T1000 (cell line): ENCODE measurements at places on chromosomes 12 and 14.

- DNase-seq, result no peak
Measured at GRCh38 chr14:72573725-72574417, 320.0 kb downstream of the DPF3 start.

- no peak for DNase-seq
Measured at GRCh38 chr12:121405211-121405610, 5.3 kb downstream of the RNF34 start.

DNA sequence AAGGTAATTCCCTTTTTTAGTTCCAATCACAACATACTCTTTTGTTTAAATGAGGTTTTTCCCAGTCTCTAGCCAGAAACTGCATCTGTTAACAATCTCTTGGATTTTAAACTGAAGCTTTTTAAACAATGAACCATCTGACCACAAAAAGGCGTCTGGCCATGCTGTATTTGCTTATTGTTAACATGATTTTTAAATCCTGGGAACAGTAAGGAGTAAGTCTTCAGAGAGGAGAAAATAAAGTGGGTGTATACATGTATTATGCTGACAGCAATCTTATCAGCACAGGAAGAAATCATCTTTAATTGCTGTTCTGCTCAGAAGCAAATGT lies 106.2 kb downstream of the DAAM1 start:
- no peak for DNase-seq

- no peak for DNase-seq
Measured at GRCh38 chr12:95701722-95702418, 88.7 kb downstream of the NTN4 start.

DNA sequence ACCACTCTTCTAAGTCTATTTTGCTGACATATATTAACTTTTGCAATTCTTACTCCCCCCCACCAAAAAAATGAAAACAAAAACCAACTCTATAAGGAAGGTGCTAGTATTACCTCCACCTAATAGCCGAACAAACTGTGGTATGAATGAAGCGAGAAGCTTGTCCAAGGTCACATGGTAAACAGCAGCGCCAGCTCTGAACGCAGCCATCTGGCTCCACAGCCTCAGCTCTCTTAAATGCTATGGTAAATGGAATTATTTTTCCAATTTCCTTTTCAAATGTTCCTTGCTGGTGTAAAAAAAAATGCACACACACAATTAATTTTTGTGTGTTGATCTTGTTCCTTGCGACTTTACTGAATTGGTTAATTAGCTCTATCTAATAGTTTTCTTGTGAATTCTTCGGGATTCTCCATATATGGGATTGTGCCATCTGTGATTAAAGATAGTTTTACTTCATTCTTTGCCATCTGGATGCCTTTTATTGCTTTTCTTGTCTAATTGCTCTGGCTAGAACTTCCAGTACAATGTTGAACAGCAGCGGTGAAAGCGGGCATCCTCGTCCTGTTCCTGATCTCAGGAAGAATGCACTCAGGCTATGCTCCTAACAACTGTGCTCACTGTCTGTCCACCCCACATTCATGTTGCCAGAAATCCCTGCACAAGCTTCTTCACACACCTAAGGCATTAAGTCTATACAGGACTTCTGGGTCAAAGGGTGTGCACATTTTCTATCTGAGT lies 10.7 kb upstream of the C12orf76 start:
- DNase-seq, result no peak

DNA sequence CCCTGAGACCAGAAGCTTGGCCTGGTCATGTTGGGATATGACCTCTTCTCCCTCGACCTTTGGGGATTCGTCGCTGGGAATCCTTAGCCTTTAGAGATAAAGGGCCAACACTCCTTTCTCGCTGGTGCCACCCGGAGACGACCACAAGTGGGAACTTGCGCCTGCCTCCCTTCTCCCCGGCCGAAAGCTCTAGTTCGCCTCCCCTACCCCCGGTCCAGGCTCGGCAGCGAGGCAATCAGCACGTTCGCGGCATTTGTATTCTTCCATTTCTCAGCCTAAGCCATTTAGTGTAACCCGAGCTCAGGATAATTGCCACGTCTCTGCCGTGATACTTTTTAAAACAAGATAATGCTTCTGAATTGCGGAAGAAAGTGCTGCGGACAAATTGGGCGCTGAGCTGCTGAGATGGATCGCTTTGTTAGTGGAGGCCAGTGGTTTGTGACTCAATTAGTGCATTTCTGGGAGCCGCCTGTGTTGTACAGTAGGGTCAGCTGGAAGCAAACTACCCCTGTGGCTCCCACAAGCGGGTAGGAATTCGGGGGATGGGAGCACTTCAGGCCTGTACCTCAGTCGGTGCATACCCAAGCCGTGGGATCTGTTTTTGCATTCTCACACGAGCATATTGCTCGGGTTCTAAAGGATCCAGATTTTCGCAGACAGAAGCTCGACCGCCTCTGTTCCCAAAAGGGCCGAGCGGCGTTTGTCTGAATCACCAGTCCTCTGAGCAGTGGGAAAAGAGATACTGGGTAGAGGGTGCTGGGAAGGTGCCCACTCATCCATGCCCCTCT lies 6.8 kb upstream of the SIX1 start:
- DNase-seq, result no peak

GRCh38 chr14:23704890-23705289 lies 68.7 kb downstream of the DHRS2 start:
- DNase-seq, result no peak

GRCh38 chr12:2341871-2342270 lies 289.1 kb downstream of the CACNA1C start:
- peak; percentile 31 for DNase-seq

DNA sequence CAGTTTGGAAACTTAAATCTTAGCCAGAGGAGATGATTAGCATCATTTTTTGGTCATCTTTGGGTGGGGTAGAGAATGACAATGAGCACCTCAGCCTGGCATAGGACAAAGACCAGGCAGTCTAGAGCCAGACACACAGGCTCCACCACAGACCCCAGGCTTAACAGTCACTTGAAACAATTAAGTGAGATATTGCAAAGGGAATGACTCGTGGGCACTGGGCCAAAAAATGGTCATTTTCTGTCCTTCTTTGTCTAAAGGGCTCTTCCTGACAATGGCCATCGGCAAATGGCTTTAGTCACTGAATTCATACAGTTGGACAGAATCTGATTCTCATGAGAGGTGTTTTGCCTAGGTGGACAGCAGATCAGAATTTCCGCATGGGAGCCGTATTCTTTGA lies 78.0 kb upstream of the DICER1 start:
- no peak for DNase-seq

GRCh38 chr14:92135269-92135668 lies 13.5 kb downstream of the CPSF2 start:
- DNase-seq, result no peak

DNA sequence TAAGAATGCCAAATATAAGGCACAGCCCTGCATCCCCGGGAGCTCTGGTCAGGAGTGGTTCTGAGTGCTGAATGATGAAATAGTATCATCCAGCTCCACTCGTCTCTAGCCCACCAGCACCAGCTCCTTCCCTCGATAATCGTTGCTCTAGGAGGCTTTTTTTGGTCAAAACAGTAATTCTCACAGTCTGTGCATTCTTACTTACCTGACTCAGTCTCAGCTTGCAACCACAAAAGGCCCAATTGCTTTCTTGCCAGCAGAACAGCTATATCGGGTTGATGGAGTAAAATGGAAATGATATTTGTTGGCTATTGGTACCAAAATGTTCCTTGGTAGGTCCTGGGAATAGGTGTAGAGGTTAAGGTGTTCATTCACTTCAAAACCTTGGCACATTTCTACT lies 94.8 kb downstream of the BMP4 start:
- no peak for DNase-seq

DNA sequence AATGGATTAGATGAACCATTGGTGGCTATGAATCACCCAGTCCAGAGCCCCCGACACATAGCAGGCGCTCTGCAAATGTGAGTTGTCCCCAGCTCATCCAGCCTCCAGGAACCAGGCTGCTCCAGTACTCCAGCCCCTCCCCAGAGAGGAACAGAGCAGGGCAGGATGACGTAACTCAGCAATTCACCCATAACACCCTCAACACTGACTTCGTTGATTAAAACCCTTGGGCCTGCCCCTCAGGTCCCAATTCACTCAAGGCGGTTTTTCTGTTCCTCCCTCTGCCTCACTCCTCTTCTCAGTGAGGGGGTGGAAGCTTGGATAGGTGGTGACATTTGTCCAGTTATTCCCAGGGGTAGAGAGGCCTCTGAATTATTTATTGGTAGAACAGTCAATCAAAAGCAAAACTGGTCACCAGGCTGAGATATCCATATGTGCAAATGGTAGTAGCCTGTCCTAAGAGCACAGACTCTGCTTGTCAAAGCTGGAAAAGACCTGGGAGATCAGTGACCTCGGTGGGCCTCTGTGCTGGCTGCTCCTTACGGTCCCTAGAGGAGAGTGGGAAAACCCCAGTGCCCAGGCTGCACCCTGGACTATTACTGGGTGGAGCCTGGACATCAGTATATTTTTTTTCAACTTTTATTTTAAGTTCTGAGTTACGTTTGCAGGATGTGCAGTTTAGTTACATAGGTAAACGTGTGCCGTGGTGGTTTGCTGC lies 97.0 kb downstream of the CMKLR1 start:
- DNase-seq, result no peak

GRCh38 chr12:30025317-30025716 lies 241.6 kb upstream of the TMTC1 start:
- no peak for DNase-seq

- DNase-seq, result no peak
Measured at GRCh38 chr12:2287589-2287988, 234.8 kb downstream of the CACNA1C start.

DNA sequence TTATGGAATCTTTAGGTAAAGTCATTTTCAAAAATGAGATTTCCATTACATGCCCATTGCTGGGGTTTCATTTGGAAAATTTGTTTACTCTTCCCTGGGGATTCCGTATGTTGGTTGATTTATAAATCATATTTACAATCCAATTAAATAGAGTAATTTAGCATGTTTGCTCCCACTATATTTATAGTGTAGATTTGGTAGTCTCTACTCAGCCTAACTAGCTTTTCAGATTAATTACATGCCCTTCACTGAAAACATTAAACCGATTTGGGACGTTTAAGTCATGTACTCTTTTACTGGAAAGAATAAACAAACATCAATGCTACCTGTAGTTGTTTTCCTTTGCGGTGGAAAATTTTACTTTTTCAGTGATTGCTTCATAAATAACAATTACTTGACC lies 10.4 kb downstream of the PAX9 start:
- no peak for DNase-seq

- DNase-seq, result no peak
Measured at GRCh38 chr12:91628656-91629055, 446.0 kb upstream of the DCN start.

- DNase-seq, result no peak
Measured at GRCh38 chr12:254039-254438, 8.6 kb downstream of the SLC6A13 start.

- DNase-seq, result no peak
Measured at GRCh38 chr12:57270966-57271470, 20.0 kb upstream of the STAC3 start.

DNA sequence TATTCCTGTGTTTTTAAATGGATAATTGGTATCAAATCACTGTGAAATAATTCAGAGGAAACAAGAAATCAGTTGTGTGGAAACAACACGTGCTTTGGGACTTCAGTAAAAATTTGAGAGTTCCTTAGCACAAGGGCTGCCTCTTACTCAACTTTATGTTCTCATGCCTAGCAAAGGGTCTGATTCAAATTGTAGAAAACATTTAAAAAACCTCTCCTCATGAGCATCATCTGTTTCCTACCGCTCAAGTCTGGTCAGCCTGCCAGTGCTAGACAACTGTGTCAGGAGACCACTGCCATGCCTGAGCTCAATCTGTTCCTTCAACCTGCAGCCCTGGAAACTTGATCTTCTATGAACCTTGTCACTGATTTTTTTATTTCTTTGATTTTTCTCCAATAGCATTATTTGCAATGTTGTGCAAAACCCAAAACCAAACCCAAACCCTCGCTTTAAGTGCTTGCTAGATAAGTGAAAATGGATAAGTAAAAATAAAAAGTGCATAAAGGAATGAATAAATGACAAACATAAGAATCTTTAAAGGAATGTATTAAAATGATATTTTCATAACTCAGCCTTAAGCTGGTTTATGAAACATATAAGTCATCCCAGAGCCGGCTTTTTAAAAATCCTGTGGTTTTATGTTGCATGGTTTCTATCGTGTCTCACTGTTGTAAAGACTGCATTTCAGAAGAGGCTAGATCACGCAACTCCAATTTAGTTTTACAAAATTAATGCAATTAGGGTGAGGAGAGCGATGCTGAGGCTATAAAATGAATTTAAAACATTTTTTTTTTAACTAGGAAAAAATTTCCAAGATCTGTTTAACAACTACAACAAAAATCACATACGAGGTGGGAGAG lies 361.2 kb upstream of the PDE3A start:
- no peak for DNase-seq

DNA sequence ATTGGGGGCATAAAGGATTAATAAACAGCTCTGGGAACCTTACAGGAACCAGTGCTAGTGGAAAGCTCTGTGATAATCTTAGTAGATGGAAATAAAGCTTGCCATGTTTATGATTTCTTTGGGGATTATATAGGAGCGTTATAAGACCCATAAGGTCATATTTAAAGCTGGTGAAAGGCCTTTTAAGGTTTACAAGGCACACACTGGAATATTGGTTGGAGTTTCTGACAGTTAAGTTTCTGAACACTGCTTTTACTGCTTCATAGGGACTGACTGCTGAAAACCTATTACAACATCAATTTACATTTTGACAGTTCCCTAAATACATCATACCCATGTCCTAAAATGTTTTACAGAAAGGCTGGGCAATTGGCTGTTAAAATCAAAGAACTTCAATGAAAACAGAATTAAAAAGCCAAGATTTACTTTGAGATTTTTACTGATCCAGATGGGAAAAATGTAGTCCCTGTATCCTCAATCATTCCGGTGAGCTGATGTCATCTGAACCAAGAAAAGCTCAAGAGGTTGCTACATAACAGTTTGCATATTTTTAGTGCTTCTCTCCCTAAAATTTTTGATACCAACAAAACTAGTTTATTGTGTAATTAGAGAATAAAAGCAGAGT lies 153.7 kb upstream of the IGF1 start:
- no peak for DNase-seq

DNA sequence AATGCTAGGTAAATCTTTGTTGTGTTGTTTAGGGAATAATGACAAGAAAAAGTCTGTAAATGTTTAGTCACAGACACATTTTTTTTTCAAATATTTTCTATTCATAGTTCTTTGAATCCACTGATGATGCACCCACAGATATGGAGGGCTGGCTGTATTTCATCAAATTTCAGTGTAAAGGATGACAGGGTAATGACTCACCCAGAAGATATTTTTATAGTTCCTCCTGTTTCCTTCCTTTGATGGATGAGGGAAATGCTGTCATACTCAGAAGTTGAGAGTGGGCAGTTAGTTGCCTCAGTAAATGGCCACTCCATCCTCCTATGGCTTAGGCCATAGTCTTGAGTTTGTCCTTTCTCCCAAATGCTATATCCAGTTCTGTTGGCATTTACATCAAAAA lies 76.9 kb upstream of the REP15 start:
- peak; percentile 48 for DNase-seq

DNA sequence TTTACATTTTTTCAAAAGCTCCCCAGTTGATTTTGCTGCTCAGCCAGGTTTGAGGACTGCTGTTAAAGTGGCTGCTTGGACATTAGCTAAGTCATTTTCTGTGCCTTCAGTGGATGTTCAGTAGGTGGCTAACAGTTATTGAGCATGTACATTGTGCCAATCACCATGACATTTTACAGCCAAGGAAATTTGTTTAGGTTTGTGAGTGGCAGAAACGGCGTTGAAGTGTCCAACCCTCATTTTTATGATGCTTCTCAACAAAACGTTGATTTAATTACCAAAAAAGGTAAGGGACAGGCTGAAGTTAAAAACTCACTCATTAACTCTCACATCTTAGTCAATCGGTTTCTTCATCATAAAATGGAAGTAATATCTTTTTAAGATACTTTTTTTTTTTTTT lies 37.0 kb upstream of the LRIG3 start:
- DNase-seq, result no peak
